ENCODE measurements at places on chromosomes 5 and 9.

GRCh38 chr5:114649878-114650277 lies 288.0 kb downstream of the KCNN2 start:
- no peak for DNase-seq

DNA sequence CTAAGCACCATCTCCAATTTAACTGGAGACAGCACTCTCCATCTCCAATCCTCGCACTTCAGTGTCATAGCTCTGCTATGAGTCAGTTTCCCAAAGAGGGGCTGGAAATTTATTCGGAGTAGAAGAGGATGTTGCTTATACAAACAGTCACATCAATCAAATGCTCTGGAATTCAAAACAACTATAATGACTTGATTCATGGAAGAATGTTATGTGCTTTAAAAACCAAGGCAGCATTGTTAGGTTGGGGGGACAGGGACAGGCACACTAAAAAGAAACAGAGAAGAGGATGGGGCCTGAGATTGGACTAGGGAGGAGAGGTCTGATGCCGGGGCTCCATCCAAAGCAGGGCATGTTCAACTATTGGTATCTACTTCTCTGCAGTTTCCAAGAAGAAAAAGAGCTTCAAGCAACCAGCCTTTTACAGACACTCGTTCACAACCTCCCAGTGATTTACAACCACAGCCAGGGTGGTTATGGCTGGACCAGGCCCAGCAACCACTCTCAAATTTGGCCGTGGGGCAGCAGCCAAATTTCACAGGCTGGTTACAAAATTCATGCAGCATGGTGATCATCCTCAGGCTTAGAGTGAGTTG lies 117.5 kb upstream of the ZNF366 start:
- DNase-seq, result no peak

DNA sequence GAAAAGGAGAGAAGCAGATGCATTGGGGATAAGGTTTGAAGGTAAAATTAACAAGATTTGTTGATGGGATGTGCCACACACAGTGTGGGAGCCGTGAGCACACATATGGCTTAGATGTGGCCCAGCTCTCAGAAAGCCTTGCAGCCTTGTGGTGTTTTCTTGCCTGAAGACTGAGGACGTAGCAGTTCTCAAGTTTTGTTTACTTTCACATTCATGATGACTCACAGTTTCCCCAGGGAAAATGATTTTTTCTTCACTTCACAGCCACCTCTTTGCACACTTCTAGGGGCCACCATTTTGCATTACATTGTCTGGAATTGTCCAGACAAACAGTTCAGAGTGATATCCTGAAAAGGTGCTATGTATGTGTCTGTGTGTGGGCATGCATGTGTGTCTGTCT lies 126.2 kb downstream of the BASP1 start:
- no peak for DNase-seq

GRCh38 chr9:93713716-93714115 lies 137.3 kb downstream of the PHF2 start:
- DNase-seq, result no peak

DNA sequence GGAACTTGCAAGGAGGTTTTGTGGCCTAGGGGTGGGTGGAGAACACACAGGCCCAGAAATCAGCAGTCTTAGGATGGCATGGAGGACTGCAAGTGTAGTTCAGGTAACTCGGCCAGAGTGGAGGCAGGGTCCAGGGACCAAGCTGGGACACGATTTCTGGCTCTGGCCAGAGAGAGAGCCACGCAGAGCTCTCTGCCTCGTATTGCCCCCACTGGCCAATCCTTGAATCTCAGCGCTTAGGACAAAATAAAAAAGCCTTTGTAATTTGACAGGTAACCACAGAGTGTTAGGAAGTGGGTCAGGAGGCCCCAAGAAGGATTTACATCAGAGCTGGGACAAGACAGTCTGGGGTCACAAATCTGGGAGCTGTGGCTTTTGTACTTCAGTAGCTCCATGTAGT lies 11.7 kb downstream of the MAP3K1 start:
- DNase-seq, result no peak

- DNase-seq, result no peak
Measured at GRCh38 chr9:110126986-110127864, 80.7 kb downstream of the C9orf152 start.

- DNase-seq, result no peak
Measured at GRCh38 chr9:27367175-27367798, 70.3 kb upstream of the EQTN start.

- no peak for DNase-seq
Measured at GRCh38 chr5:58860680-58861079, 277.8 kb downstream of the RAB3C start.

DNA sequence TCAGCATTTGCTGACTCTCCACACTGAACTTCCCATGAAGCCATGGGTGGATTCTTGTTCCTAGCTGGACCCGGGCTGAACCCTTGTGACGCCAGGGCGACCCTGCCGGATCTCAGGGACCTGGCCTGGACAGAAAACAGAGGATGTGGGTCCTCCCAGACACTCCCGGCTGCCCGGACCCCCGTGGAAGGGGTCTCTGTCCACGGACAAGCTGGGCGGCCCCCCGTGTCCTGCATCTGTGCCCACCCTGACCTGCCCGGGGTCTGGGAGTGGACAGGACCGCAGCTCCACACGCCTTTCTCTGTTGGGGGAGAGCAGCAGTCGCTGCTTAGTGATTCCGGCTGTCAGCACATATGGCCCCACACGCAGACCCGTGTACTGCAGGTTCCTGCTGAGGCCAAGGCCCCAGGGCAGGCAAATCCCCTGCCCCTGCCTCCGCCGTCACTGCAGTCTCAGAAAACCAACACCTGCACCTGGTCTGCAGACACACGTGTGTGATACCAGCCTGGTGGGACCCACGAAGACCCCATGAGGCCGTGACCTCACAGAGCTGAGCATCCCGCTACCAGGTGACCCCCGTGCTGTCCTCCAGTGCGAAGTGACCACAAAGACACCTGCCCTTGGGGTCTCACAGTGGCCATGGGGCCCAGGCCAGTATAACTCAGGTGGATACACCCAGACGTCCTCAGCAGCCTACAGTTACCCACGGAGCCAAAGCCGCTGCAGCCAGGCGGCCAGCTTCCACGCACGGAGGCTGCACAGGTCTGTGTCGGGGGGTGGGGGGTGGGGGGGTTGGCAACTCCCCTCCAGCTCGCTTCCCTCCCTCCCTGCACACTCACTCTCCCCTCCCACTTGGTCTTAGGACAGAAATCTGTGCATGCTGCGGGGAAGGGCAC lies 50.6 kb downstream of the NKD2 start:
- no peak for DNase-seq

- DNase-seq, result no peak
Measured at GRCh38 chr5:103582364-103582763, 19.8 kb upstream of the NUDT12 start.

- no peak for DNase-seq
Measured at GRCh38 chr5:35198686-35199085, 31.6 kb downstream of the PRLR start.

DNA sequence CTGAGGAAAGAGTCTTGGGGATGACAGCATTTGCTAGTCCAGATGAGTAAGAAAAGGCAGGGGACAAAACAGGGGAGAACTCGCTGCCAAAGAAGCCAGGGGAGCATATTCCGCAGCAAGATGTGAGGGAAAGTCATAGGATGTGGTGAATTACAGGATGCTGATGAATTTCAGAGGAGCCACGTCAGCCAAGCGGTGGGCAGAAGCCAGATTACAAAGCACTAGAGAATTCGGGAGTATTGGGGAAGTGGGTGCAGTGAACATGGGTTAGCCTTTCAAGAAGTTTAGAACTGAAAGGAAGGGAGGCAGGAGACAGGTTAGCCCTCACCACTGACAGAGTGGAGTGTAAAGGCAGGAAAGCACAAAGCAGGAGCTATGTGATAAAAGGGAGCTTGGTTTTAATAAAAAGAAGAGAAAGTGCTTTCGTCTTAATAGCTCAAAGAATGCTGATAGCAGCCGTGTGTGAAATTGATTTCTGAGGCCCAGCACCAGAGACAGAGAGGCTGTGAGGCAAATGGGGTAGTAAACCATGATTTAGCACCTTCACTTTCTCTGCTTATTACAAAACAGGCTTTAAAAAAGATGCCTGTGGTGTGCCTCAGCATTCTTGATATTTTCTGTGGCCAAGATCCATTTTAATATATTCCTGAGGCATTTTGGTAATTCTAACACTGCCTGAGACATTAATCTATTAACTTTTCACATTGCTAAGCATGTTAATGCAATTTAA lies 16.9 kb downstream of the ADAMTSL1 start:
- no peak for DNase-seq

All from stimulated activated CD4-positive, alpha-beta T cell treated with anti-CD3 and anti-CD28 coated beads, Interleukin-4, amount 100 ng/mL, for 1 hour (primary cell).